ENCODE measurements at places on chromosomes 3 and 15.

GRCh38 chr15:44550256-44550655, 13.3 kb downstream of the EIF3J start:
- DNase-seq: no peak

DNA sequence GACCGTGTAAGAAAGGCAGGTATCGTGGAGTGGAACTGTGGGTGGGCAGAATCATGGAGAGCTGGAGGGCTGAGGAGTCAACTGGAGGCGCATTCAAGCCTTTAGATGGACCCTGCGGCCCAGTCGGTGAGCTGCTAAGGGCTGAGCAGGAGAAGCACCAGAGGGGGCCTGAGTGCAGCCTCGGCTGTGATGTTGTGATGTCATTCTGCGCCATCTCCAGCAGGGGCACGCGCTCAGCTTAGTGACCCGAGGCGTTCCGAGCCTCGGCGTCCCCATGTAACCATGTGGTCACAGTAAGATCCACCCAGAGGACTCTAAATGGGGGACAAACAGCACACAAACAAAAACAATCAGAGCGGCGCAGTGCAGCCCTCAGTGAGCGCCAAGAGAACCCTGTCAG, 76.8 kb downstream of the VGLL4 start:
- DNase-seq: no peak

DNA sequence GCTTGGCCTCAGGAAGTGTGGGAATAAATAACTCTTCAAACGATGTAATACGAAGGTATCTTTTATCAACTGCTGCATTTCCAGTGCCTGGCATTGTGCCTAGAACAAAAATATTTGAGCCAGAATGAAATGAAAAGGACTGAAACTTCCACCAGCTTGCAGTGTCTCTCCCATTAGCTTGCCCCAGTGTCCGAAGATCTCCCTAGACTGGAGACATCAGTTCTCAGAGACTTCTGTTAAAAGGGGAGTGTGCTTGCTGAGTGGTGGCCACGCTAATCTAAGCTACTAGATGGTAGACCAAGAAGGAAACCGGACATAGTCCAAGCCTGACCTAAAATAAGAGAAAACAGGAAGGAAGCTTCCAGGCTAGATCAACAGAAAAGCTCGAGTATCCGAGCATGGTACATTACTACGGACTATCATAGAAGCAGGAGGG, 28.6 kb downstream of the KCNAB1 start:
- DNase-seq: no peak

DNA sequence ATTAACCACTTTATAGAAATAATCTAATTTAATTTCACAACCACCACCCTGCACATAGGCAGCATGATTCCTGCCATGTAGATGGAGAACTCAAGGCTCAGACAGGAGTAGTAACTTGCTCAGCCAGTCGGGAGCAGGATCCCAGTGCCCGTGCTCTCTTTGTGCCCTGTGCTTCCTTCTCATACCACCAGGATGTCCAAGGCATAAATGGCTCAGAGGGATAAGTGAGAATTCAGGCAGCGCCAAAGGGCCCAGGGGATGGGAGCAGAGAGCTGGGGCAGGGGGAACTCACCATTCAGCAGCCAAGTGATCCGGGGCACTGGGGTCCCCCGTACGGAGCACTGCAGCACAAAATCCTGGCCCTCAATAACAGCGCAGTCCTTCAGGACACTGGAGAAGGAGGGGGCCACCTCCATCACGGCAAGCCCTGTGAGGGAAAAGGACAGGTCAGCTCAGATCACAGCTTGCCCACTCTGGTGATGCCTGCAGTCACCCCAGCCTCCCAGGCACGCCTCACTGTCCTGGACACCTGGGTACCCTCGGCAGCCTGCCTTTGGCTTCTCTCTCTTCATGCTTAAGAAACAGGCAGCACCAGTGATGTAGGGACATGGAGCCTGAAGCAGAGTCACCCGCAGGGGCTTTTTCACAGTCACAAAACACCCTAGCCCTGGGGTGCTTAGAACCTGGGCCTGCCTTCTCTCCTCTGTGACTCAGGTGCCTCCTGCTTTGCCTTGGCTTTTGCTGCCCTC, 141.0 kb upstream of the HACD2 start:
- no peak for DNase-seq

- DNase-seq: no peak
Observed at GRCh38 chr3:108093616-108094015, 2.8 kb upstream of the CD47 start.
